ENCODE measurements at places on chromosomes 12 and 14.

DNA sequence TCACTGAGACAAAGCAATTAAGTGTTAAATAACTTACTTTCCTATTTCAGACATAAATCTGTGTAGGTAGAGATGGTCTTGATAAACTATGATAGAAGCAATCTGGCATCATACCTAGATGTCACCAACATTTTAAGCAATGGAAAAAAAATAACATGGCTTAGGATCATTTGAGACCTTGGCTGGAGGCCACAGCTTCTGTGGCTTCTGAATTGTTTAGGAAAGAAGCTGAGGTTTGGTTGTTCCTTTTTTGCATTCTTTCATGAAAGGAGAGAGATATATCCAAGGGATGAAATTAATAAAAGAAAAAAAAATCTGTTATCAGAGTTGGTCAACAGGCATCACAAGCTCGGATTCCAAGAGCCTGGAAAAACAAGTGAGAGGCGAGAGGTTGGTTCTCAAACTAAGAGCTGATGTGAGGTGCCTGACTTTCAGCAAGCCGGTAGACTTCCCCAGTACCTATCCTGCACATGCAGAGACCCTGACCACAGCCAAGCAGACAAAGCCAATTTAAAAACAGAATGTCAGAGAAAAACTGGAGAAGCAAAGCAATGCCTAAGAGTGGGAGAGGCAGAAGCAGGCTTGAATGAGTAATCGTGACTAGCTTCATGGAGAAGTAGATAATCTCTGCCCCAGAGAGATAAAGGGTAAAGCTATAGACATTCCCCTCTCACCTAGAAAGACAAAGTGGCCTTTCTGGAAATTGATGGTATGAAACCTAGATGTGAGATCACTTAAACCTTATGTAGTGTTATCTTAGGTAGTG lies 43.4 kb upstream of the ST8SIA1 start:
- H3K4me1 ChIP-seq = no peaks in the 10 kb centered on the region
- DNase-seq = no peak
- no peak overlapping the region for H3K27ac ChIP-seq
- no peak overlapping the region for H3K4me3 ChIP-seq
- no peaks in the 10 kb centered on the region for H3K36me3 ChIP-seq

DNA sequence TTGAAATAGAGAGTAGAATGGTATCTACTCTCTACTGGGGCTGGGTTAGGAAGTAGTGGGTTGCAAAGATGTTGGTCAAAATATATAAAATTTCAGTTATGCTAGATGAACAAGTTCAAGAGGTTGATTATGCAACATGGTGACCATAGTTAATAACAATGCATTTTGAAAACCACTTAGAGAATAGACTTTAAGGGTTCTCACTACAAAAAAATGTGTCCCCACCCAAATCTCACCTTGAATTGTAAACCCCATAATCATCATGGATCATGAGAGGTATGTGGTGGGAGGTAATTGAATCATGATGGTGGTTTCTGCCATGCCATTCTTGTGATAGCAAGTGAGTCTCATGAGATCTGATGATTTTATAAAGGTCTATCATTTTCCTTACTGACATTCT lies 94.0 kb downstream of the C12orf50 start:
- H3K4me3 ChIP-seq = no peak overlapping the region
- no peaks in the 10 kb centered on the region for H3K36me3 ChIP-seq
- H3K4me1 ChIP-seq = no peaks in the 10 kb centered on the region
- H3K27me3 ChIP-seq = no peaks in the 10 kb centered on the region
- no peak for DNase-seq

DNA sequence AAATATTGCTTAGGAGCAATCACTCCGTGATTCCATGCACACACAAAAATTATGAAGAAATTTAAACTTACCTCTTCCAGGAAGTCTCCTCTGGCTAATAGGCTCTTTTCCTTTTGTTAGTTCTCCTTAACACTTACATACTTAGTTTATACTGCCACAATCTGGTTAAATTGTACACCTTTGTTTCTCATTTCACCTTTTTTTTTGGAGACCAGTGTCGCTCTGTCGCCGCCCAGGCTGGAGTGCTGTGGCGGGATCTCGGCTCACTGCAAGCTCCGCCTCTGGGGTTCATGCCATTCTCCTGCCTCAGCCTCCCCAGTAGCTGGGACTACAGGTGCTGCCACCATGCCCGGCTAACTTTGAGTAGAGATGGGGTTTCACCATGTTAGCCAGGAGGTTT lies 2.2 kb upstream of the ANKRD52 start:
- H3K4me1 ChIP-seq = peaks cover 3% of the 10 kb centered on the region
- no peaks in the 10 kb centered on the region for H3K27me3 ChIP-seq
- no peak overlapping the region for H3K4me3 ChIP-seq
- H3K36me3 ChIP-seq = peaks cover 7% of the 10 kb centered on the region
- DNase-seq = no peak

DNA sequence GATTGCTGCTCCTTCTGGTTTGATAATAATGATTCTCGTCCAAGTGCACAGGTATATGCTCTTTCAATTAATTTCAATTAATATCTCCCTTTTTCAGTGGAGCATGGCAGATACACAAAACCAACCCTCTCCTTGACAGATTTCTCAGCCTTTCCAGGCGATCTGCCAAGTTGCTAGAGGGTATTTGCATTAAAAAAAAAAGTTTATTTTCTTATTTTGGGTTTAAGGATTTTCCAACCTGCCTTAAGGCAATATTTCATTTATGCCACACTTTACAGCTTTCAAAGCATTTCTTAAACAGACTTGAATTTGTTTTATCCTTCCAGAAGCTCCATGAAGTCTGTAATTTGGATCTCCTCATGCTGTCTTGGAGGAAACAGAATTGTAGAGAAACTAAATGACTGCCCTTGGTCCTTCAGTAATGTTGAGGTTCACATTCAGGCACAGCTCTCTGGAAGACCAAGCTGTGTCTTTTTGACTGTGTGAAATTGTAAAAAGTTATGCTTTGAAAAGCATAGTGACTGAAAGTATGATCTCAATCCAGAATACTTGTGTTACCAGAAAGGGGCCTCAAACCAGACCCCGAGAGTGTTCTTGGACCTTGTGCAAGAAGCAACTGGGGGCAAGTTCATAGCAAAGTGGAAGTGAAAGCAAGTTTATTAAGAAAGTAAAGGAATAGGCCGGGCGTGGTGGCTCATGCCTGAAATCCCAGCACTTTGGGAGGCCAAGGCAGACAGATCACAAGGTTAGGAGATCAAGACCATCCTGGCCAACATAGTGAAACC lies 2.3 kb downstream of the DGLUCY start:
- DNase-seq = no peak
- H3K27ac ChIP-seq = peak overlapping the region; percentile 8
- H3K27me3 ChIP-seq = no peaks in the 10 kb centered on the region
- H3K4me3 ChIP-seq = peak overlapping the region; percentile 73
- no peaks in the 10 kb centered on the region for H3K36me3 ChIP-seq

- no peak overlapping the region for H3K27ac ChIP-seq
- no peak overlapping the region for H3K4me3 ChIP-seq
- no peaks in the 10 kb centered on the region for H3K4me1 ChIP-seq
- H3K36me3 ChIP-seq = no peaks in the 10 kb centered on the region
Measured at GRCh38 chr12:42201063-42201462, 37.0 kb downstream of the YAF2 start.

DNA sequence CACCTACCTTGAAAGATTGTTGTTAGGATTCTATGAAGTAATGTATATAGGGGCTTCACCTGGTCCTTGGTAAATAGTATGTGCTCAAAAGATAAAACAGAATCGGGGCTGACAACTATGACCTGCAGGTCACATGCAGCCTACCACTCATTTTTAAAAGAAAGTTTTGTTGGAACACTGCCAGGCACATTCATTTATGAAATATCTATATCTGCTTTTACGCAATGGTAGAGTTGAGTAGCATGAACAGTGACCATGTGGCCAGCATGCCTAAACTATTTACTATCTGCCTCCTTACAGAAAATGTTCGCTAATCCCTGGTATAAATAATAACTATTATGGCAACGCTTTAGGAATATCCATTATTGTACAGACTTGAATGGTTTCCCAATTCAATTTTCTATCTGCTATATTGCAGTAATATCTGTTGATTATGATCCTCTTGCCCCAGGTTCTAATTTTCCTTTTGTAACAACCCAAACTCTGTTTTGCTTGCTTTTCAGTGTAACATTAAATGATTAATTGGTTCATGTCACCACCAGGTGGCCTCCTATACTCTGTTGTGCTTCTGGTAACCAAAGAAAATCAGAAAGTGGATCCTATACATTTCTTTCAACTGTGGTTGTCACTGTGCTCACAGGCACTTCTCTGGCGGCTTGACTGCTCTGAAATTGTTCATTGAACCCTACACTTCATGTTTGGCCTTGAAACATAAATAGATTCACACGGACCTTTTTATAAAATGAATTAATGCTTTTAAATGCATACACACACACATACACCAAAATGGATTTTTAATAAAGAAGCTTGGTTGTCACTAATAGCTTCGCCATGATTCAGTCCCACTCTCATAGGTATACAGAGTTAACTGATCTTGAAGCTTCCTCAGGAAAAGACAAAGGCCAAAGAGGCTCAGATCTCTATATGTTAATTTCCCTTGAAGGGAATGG lies 227.7 kb upstream of the NPAS3 start:
- H3K4me3 ChIP-seq = no peak overlapping the region
- no peaks in the 10 kb centered on the region for H3K4me1 ChIP-seq
- DNase-seq = no peak
- no peaks in the 10 kb centered on the region for H3K27me3 ChIP-seq

- DNase-seq = no peak
- H3K4me1 ChIP-seq = no peaks in the 10 kb centered on the region
Measured at GRCh38 chr12:115008929-115009328, 325.0 kb upstream of the TBX3 start.

DNA sequence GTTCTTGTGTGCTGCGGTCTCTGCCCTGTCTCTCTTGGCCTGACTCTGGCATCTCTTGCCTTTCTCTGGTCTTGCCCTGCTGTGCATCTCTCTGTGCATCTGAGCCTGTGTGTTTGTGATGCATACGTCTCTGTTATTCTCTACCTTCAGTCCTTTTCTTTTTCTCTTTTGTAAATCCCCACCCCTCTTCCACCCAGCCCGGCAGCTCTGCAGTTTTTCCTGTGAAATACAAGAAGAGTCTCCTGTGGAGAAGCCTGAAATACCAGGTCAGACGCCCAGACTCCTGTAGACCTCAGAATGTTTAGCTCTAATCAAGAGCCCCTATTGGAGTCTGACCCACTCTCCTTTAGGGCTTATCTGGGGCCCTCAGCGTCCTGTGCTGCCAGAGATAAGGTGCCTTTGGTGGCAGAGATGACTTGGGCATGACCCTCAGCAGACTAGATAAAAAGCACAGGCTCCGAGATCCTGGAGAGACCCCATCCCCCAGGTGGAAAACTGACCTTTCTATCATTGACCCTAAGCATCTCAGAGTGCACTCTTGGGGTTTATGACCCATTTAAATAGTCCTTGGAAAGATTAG lies 167.5 kb upstream of the SRRM4 start:
- no peak for DNase-seq
- no peaks in the 10 kb centered on the region for H3K36me3 ChIP-seq
- H3K4me3 ChIP-seq = no peak overlapping the region
- no peaks in the 10 kb centered on the region for H3K4me1 ChIP-seq

GRCh38 chr12:7431993-7432685 lies 11.8 kb downstream of the CD163L1 start:
- H3K4me1 ChIP-seq = no peaks in the 10 kb centered on the region
- H3K36me3 ChIP-seq = no peaks in the 10 kb centered on the region
- H3K27ac ChIP-seq = no peak overlapping the region

- DNase-seq = no peak
- peak overlapping the region; percentile 53 for H3K4me3 ChIP-seq
- H3K27ac ChIP-seq = peak overlapping the region; percentile 87
- peaks cover 5% of the 10 kb centered on the region for H3K4me1 ChIP-seq
- H3K36me3 ChIP-seq = no peaks in the 10 kb centered on the region
- H3K27me3 ChIP-seq = no peaks in the 10 kb centered on the region
Measured at GRCh38 chr12:1972260-1972659, 32.0 kb downstream of the DCP1B start.

- no peak overlapping the region for H3K27ac ChIP-seq
- no peak overlapping the region for H3K4me3 ChIP-seq
Measured at GRCh38 chr14:88196925-88197324, 126.1 kb downstream of the KCNK10 start.

DNA sequence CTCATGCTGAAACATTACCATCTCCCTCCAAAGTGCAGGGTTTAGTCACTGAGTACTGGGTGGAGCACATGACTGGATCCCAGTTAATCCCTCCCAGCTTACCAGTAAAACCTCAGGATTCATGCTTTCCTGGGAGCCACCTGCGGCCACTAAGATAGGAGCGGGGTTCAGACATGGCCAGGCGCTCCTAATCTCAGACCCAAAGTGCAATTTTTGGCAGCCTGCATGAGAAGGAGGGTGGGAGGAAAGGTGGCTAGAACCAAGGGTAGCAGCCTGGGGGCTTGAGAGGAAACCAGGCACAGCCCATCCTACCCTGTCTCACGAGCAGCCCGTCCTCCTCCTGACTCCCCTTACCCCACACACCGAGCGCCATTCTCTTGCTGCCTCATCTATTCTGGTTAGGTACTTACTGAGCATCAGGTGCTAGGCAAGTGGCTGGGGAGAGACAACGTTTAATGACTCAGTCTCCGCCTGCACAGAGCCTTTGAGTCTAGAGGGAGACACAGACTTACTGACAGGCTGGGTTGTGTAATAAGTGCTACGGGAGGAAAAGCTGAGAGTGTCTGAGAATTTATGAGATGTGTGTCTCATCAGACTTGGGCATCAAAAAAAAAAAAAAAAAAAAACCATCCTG lies 9.9 kb downstream of the GPRC5A start:
- H3K4me1 ChIP-seq = peaks cover 5% of the 10 kb centered on the region
- H3K27ac ChIP-seq = peak overlapping the region; percentile 93
- no peaks in the 10 kb centered on the region for H3K27me3 ChIP-seq

DNA sequence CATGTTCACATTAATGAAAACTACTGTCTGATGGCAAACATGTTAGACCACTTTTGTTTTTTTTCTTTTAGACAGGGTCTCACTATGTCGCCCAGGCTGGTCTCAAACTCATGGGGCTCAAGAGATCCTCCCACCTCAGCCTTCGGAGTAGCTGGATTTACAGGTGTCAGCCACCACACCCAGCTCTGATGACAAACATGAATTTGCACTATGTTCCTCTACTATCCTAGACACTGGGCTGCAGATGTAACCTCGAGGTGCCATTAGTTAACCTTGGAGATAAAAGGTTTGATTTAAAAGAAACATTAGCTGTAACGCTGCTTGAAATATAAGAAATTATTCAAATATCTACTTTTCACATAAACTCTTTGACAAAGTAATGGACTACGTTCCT lies 8.1 kb downstream of the VPS37B start:
- no peak overlapping the region for H3K4me3 ChIP-seq
- H3K27me3 ChIP-seq = no peaks in the 10 kb centered on the region
- DNase-seq = no peak
- no peaks in the 10 kb centered on the region for H3K36me3 ChIP-seq

- DNase-seq = no peak
- no peak overlapping the region for H3K27ac ChIP-seq
- H3K36me3 ChIP-seq = no peaks in the 10 kb centered on the region
Measured at GRCh38 chr12:6059221-6059620, 65.2 kb downstream of the VWF start.

- H3K36me3 ChIP-seq = no peaks in the 10 kb centered on the region
- H3K4me3 ChIP-seq = no peak overlapping the region
- peak overlapping the region; percentile 68 for H3K27ac ChIP-seq
- no peak for DNase-seq
- H3K27me3 ChIP-seq = no peaks in the 10 kb centered on the region
- H3K4me1 ChIP-seq = peaks cover 9% of the 10 kb centered on the region
Measured at GRCh38 chr12:12425001-12425400, 68.1 kb downstream of the BORCS5 start.
